ENCODE measurements at places on chromosomes 13 and 19. TPM values are rescaled to one million over a fixed set of nuclear protein-coding genes. Genes with fewer than 3 reads are reported as not detected.

OR10H5 gene
- not detected for total RNA-seq

- no peak for DNase-seq
Observed at GRCh38 chr19:47176627-47177090, 46.0 kb downstream of the SAE1 start.

DNA sequence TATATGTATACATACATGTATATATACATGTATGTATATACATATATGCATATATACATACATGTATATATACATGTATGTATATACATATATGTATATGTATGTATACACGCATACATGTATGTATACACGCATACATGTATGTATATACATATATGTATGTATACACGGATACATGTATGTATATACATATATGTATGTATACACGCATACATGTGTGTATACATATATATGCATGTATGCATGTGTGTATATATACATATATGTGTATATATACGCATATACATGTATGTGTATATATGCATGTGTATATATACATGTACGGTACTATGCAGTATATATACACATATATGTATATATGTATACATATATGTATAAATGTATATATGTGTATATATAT, 2.6 kb upstream of the NCR1 start:
- no peak for DNase-seq

- no peak for DNase-seq
Observed at GRCh38 chr19:13748169-13748828, 16.0 kb upstream of the MRI1 start.

DNA sequence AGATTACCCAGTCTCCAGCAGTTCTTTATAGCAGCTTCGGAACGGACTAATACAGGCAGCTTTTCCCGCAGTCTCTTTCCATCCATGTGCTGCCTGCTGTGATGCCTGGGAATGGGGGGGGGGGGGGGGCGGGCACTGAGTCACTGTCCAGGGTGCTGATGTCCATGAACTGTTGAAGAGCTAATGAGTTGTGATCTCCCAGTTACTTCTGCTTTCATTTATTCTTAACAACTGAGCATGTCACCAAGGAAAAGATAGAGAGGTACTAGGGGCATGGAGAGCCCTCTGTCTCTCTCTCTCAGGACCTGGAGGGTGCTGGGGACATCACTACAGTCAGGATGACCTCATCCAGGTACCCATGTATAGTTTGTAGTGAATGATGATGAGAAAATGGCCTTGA, 20.3 kb upstream of the CEACAM1 start:
- DNase-seq, result no peak

B3GNT3 gene
- 1.6 TPM for total RNA-seq

GRCh38 chr13:97279913-97280312, 57.8 kb downstream of the MBNL2 start:
- no peak for DNase-seq

GRCh38 chr13:95111608-95112007, 189.6 kb downstream of the ABCC4 start:
- no peak for DNase-seq

NXNL1 gene
- total RNA-seq, result not detected

CEACAM20 gene
- 0.30 TPM for total RNA-seq

GRCh38 chr19:2455851-2456570, 748 bp downstream of the LMNB2 start:
- peak; percentile 62 for DNase-seq

DNA sequence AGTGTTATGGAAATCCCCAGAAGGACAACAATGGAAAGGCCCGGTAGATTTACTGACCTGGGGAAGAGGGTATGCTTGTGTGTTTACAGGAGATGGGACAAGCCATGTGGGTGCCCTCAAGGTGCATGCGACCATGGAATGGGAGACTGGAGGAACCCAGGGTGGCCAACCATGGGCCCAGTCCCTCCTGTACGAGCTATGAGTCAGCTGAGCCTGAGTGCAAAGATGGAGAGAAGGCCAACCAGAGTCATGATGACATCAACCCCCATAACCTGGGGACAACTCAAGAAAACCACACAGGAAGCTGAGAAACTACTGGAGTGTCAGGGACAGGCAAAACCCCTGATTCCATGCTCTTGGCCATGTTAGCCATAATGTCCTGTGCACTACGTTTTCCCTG, 7.8 kb downstream of the ZNF350 start:
- DNase-seq, result no peak

GTF2F1 gene
- total RNA-seq, result 49.4 TPM

DNA sequence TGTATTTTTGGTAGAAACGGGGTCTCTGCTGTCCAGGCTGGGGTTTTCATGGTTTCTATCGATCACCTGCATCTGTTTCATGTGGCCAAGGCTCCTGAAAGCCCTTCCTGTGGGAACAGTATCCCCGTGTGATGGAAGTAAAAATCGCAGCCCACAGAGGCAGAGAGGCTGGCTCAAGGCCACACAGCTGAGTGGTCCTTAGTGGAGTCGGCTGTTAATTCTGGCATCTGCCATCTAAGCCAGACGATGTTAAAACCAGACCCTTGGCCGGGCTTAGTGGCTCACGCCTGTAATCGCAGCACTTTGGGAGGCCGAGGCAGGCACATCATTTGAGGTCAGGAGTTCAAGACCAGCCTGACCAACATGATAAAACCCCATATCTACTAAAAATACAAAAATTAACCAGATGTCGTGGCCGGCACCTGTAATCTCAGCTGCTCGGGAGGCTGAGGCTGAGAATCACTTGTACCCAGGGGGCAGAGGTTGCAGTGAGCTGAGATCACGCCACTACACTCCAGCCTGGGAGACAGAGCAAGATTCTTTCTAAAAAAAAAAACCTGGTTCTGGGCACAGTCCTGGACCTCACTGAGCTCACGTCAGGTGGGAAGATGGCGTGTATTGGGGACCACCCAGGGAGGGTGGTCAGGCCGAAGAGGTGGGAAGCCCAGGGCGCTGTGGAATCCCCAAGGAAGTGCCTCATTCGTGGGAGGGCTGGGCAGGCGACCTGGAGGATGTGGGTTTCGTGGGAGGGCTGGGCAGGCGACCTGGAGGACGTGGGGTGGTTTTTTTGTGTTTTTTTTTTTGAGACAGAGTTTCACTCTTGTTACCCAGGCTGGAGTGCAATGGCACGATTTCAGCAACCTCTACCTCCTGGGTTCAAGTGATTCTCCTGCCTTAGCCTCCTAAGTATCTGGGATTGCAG, 18.5 kb upstream of the MISP start:
- DNase-seq, result no peak

TDRD12 gene
- not detected for total RNA-seq

GRCh38 chr13:106109391-106109791, 426.1 kb downstream of the EFNB2 start:
- DNase-seq, result no peak
